Astrocyte of the spinal cord (primary cell): ENCODE measurements at places on chromosomes 4 and X.

GRCh38 chr4:114911111-114911510 lies 202.3 kb downstream of the NDST4 start:
- DNase-seq, result no peak

GRCh38 chrX:129230850-129231512 lies 292.3 kb downstream of the SMARCA1 start:
- no peak for DNase-seq

- no peak for DNase-seq
Measured at GRCh38 chr4:113147498-113148111, 98.2 kb downstream of the ANK2 start.

DNA sequence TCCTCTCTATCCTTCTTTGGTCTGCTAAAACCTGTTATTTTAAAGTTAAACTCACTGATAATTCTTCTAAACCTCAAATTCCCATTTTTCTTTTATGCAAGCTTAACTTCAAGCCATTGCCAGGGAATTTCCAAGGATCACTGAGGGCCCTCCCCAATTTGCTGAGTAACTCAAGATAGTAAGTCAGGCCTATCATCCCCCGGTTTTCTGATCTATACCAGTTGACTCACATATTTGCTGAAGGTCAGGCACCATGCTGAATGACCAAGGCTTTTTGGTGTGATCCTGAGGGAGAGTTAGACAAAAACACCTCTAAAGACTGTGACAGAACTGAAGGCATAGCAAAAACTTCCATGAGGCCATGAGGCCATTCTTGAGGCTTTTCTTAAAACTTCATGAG lies 1301.9 kb downstream of the PCDH7 start:
- DNase-seq, result no peak

DNA sequence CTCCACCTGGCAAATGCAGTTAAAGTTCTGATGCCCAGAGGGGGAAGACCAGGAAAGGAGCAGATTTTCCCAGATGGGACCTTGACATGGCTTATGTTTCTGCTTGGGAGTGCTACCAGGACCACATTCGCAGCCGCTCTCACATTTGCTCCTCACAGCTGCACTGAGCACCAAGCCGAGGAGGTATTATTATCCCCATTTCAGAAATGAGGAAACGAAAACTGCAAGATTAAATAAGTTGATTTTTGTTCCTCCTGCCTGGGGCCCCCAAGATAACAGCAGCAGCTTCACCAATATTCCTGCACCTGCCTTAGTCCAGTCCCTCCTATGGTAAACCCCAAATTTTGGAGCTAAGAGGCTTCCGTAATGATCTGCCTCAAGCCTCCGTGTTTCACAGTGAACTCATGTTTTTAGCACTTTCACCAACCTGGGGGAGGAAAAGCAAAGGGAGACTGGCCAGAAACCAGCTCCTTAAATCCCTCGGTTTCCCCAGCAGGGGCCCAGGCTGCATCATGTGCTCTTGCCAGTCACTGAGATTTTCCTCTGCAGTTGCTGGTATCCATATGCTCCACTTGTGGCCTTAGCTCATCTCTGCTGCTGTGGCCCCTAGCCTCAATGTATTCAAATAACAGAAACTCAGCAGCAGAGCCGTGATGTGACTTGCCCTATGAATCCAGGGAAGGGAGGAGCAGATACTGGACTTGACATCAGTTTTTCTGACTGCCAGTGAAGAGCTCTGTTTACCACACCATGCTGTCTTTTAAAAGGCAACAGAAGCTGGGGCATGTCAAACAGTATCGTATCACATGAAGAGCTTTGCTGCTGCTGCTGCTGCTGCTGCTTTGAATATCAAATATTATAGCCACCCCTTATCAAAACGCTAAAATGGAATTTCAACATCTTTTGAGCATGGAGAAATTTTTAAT lies 95.5 kb upstream of the KLHL13 start:
- DNase-seq, result no peak

DNA sequence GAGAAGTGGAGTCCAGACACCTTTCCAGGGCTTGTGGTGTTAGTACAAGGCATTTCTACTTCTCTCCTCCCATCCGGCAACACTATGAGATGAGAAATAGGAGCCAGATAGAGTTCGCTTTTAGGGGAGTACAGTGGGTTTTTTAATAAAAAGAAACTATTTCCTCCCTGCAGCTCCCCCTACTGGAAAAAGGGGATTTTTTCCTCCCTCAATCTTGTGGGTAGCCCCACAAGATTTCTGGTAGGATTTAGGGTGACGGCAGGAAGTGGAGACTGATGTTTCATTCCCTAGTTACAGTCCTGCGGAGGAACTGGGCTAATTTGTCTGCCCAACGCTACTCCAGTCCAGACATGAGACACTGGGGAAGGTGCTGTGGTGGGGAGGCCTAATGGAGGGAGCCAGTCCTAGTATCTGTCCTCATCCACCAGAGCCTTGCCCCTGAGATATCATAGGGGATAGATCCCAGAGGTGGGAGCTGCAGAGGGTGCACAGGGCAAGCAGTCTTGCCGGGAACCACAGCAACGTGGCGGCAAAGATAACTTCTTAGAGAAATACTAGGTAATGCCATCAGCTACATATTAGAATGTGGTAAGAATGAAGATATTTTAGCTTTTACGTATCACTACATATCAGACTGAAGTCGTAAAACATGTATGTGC lies 45.5 kb upstream of the PRKG2 start:
- no peak for DNase-seq

GRCh38 chrX:3940000-3940610 lies 226.7 kb upstream of the PRKX start:
- peak; percentile 26 for DNase-seq

GRCh38 chr4:185872747-185873380 lies 60.9 kb upstream of the SORBS2 start:
- DNase-seq, result no peak

GRCh38 chr4:185852961-185853360 lies 41.0 kb upstream of the SORBS2 start:
- DNase-seq, result no peak

GRCh38 chr4:107468156-107468555 lies 251.9 kb downstream of the PAPSS1 start:
- no peak for DNase-seq

- DNase-seq, result no peak
Measured at GRCh38 chrX:48107717-48108116, 22.7 kb upstream of the SPACA5B start.

GRCh38 chr4:15234116-15234855 lies 193.5 kb upstream of the C1QTNF7 start:
- DNase-seq, result peak; percentile 85

- DNase-seq, result peak; percentile 63
Measured at GRCh38 chr4:109026588-109026987, 263.7 kb upstream of the ETNPPL start.

DNA sequence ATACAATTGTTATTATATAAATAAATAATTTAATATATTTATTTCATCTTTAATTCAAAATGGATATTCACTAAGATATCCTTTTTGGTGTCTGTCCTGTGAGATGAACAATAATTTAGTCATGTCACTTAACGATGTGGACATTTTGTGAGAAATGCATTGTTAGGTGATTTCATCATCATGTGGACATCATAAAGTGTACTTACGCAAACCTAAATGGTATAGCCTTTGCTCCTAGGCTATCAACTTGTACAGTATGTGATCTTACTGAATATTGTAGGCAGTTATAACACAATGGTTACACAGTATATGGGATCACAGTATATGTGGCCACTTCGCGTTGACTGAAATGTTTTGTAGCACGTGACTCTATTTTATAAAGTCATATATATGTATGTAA lies 20.2 kb upstream of the CHRNA9 start:
- DNase-seq, result no peak
